A673 (cell line): ENCODE measurements at places on chromosomes 11 and 22.

DNA sequence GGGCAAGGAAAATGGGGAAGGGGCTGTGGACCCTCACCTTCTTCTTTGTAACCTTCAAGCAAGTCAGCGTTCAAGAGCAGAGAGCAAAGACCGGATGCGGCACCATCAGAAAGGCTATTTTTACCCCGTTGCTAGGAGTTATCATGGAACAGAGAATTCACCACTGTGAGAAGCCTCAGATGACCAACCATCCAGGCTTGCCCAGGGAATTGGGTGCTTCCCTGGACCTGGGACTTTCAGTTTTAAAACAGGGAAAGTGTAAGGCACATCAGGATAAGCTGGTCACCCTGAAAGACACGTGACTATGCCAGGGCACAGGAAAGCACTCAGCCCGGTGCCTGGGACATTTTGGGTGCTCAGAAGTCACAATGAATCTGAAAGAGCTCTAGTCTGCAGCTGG, 10.4 kb downstream of the GALNT18 start:
- DNase-seq: no peak

DNA sequence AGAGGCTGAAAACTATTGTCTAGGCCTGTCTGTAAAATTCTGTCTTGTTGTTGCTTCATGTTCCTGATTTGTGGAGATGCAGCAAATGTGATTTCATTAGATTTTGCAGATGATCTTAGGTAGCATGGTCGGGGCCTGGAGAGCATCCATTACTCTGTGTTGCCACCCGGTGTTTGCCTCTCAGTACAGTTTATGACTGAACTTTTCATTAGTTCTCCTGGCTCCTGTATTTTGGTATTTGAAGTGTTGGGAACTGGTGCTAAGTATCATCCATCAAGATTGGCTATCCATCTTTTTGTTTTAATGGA, 7.7 kb downstream of the YWHAH start:
- DNase-seq: no peak

GRCh38 chr22:44584256-44584902, 86.3 kb upstream of the RTL6 start:
- DNase-seq: no peak

DNA sequence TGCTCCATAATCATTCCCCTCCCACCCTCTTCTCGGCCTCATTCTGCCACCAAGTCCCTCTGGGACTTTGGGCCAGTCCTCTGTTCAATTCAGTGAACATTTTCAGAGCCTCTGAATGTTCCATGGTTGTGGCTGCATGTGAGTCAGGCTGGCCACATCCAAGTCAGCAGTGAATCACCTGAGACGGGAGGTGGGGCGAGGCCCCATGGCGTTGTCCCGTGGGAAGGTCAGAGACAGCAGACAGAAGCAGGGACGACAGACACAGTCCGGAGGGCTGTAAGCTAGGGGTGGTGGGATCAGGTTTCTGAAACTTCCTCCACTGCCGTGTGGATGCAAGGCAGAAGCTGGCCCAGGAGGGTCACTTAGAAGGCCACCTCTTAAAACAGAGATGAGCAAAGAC, 324.8 kb downstream of the MN1 start:
- no peak for DNase-seq

- peak; percentile 46 for DNase-seq
Measured at GRCh38 chr11:45665933-45666647, 668 bp upstream of the CHST1 start.

DNA sequence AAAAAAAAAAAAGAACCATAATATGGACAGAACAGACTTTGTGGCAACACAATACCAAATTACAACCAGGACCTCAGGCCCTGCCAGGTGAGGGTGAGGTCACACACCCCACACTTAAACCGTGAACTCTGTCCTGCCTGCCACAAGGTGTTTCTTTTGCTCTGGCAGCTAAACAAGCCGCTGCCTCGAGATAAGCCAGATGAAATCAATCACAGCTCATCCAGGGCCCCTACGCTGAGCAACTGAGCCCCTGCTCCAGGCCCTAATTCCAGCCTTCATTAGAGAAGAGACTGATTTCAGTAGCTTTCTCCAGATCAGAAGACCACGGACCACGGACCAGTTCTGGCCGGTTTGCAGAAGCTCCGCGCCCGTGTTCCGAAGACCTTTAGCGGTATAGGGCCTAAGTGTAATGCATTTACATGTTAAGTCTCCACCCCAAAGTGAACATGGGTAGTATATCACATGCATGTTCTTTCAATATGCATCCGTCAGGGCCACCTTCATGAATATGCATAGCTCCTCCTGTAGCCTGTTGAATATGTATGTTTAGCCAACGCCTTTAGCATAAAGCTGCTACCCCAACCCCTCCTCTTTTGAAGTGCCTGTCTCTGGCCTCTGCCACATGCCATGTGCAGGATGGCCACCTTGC, 14.8 kb upstream of the RAC2 start:
- DNase-seq: peak; percentile 42

- DNase-seq: no peak
Measured at GRCh38 chr11:71947498-71947897, 18.7 kb downstream of the RNF121 start.

GRCh38 chr22:45910928-45911467, 66.0 kb downstream of the WNT7B start:
- no peak for DNase-seq

DNA sequence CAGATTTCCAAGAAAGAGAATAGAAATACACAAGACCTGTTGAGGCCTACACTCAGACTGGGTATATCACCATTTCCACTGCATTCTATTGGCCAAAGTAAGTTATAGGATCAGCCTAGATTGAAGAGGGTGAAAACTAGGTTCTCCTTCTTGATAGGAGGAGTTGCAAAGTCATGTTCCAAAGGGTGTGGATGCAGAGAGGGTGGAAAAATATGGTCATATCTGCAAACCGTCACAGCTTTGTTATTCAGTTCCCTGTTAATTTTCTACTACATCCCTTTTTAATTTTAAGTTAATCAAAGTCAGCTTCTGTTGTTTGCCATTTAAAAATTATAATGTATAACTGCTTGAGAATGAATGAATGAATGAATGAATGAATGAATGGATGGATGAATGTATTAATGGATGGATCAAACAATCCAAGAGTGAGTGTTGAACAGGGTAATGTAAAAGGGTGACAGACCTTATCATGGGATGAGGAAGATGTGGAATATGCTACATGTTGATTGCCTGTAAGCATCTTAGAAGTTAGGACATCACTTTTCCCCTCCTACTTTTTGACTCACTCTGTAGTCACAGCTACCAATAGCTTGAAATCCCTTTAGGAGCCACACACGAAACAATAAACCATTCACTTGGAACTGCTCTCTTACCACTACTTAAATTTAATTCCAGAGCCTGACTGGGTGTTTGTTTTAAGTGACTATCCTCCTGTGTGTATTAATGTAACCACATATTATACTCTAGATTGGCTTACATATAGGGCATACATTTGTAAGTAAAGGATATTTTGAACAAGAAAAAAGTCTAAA, 121.5 kb downstream of the CCDC34 start:
- peak; percentile 62 for DNase-seq

DNA sequence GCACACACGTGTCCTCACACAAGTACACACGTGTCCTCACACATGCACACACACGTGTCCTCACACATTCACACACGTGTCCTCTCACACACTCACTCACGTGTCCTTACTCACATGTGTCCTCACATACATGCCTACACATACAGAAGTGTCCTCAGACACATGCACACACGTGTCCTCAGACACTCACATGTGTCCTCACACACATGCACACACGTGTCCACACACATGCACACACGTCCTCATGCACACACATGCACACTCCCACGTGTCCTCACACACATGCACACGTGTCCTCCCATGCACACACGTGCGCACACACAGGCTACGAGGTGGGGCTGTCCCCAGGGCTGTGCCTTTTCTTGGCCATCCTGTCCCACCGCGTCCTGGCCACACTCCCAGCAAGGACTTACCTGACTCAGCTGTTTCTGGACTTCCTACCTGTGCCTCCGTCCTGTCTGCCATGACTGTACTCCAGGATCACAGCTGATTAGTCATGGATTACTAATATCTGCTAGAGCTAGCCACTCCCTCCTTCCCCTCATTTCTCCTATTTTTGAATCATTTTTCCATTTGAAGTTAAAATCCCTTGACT, 990.2 kb downstream of the BRD1 start:
- DNase-seq: no peak

DNA sequence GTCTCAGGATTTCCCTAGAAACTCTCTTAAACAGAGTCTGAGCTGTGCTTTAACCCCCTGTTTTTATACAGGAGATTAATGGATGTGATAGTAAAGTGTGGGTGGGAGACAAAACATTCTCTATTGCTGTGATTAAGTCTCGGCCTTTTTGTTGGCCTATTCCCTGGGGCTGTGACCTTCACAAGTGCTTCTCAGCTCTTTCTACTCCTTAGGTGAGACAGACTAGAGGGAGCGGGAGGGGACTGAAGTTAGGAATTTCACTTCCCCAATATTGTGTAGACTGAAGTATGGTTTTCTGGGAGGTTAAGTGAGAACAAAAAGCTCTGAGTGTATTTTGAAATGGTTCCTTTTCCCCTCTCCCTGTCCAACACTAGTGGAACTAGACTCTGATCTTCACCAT, 29.8 kb upstream of the OR8B8 start:
- no peak for DNase-seq

- DNase-seq: peak; percentile 7
Measured at GRCh38 chr11:21707116-21707739, 485.7 kb upstream of the ANO5 start.

- peak; percentile 24 for DNase-seq
Measured at GRCh38 chr11:68140496-68141245, 19.5 kb upstream of the CHKA start.

GRCh38 chr11:43904742-43905535, 24.3 kb downstream of the ALKBH3 start:
- no peak for DNase-seq

DNA sequence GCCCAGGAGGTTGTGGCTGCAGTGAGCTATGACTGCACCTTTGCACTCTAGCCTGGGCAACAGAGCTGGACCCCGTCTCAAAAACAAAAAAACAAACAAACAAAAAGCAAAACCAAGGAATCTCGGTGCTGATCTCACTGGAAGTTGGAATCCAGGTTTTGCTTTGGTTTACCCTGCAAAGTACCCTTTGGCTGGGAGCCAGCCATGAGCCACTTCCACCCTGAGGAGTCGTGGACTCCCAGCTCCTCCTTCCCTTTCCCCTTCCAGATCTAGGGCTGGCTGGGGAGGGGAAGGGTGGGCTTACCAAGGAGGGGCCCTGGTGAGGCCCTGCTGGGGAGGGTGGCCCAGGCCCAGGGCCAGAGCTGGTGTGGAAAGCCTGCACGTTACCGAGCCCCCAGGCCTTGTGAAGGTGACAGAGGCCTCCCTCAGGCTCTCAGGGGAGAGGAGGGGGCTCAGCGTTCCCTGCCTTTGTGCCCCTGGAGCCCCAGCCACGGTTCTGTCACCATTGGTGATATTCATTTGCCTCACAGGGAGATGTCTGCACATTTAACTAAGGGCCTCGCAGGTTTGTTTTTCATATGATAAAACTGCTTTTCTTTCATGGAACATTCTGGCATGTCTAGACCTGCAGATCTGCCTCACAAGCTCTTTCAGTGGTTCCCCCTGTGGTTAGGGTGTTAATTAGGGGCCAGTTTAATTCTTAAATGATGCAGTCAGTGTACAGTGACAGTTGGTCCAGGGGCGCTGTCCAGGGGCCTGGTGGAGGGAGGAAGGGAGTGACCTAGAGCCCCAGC, 29.0 kb downstream of the FBLN1 start:
- DNase-seq: no peak

DNA sequence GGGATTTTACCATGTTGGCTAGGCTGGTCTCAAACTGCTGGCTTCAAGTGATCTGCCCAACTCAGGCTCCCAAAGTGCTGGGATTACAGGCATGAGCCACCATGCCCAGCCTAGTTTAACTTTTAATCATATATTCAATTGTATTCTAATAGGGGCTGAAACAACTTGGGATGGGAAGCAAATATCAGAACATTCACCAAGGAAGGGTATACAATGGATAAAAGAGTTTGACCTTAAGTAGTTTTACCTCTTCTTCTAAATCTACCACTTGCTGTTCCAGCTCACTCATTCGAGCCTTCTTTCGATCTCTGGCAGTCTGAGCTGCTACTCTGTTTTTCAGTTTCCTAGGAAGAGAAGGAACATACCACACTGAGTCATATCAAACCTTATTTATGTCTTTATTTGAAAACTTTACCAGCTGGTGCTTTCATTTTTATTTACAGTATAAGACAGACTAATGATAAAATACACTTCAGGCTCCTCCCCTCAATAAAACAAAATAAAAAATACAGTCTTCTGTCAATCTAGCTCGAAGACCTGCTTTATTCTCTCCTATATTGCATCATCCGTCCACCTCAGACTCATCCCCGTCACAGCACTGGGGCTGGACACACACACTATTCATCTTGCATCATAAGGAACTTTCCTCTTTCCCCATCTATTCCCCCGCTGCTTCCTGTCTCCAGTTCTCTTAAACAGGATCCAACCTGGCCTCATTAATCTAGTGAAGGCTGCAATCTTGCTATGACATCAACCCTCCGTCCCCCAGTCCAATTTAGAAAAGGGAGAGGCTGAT, 1.4 kb downstream of the XBP1 start:
- peak; percentile 69 for DNase-seq

DNA sequence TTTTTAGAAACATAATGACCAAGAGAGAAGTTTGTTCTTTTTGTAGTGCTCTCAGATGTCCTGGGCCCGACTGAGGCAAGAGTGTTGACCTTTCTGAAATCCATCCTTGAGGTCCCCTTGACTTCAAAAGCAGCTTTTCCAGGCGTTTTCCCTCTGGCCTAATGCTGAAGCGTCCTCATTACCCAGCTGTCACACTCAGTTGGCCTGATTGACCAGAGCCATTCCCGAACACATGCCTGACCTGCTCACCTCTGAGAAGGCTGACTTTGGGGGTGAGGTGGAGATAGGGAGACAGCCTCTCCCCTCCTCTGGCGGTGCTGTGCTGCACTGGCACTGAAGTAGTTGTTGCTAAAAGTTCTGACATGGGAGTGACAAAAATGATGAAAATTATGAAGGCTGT, 66.9 kb downstream of the ALX4 start:
- DNase-seq: no peak

GRCh38 chr22:37764622-37765021, 43.1 kb upstream of the GCAT start:
- DNase-seq: no peak

DNA sequence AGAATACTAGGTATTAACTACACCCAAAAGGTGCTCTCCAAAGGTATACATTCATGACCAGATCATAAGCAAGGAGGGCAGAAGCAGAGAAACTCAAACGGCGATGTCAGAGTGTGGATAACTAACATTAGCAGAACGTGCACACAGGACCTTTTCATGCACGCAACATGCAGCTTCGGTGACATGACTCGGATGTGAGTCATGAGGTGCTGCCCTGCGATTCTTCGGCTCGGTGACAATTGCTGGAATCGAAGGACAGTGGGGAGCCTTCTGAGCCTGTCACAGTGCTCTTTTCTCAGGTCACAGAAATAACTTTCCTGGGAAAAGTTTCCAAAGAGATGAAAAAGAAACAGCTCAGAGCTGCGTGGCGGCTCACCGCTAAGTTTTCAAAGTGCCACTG, 418.5 kb upstream of the SYN3 start:
- no peak for DNase-seq

DNA sequence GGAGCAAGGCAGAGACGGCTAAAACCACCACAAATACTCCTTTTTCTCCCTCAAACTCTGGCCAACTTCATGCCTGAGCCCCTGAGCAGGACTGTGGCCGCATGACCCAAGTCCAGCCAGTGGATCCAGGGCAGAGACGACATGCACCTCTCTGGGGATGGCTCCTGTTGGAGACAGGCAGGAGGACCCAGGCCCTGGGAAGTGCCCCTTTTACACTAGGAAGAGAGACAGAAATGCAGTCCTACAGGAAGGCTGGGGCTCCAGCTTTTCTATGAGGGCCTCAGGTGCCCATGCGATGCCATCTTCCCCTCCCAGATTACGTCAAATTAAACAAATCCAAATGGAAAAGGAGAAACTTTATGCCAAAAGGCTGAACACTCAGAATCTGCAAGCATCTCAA, 498.0 kb downstream of the BRD1 start:
- no peak for DNase-seq
